ENCODE measurements at places on chromosomes 3 and 15.

- DNase-seq = no peak
Observed at GRCh38 chr3:29416514-29416913, 135.6 kb downstream of the RBMS3 start.

DNA sequence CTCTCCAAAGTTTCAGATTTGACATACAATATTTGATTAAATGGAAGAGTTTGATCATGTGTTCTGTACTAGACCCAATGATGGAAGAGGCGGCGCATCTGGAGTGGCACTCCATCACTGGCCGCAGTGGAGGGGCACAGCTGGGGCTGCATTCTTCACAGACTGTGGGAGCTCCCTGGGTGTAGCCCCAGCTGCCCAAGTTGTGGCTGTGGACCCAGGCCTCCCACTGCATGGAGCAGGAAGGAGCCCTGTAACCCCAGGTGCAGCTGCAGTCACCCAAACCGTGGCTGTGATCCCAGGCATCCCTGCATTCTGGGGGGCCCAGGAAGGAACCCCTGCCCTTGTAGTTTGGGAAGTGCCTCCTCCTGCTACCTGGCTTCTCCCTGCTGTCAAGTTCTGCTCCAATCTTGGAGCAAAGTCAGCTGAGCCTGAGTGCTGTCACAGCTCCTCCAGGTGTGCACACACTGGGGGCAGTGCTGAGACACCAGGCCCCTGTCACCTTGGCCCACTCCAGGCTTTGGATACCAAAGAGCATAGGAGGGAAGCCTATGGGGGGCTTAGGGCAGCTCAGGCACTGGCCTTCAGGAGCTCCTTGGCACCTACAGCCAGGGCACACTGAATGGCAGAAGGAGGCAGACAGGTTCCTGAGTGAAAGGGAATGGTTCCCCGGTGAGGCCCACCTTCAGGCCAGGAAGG is 651.9 kb upstream of the BCHE start:
- DNase-seq = no peak

DNA sequence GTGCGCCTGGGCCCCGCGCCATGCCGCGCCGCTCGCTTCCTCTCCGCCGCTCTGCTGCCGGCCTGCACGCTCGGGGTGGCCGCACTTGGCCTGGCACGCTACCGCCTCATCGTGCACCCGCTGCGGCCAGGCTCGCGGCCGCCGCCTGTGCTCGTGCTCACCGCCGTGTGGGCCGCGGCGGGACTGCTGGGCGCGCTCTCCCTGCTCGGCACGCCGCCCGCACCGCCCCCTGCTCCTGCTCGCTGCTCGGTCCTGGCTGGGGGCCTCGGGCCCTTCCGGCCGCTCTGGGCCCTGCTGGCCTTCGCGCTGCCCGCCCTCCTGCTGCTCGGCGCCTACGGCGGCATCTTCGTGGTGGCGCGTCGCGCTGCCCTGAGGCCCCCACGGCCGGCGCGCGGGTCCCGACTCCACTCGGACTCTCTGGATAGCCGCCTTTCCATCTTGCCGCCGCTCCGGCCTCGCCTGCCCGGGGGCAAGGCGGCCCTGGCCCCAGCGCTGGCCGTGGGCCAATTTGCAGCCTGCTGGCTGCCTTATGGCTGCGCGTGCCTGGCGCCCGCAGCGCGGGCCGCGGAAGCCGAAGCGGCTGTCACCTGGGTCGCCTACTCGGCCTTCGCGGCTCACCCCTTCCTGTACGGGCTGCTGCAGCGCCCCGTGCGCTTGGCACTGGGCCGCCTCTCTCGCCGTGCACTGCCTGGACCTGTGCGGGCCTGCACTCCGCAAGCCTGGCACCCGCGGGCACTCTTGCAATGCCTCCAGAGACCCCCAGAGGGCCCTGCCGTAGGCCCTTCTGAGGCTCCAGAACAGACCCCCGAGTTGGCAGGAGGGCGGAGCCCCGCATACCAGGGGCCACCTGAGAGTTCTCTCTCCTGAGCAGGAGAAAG is 951 bp downstream of the GPR62 start:
- no peak for DNase-seq

- DNase-seq = no peak
Observed at GRCh38 chr3:142353571-142353970, 94.3 kb downstream of the XRN1 start.

DNA sequence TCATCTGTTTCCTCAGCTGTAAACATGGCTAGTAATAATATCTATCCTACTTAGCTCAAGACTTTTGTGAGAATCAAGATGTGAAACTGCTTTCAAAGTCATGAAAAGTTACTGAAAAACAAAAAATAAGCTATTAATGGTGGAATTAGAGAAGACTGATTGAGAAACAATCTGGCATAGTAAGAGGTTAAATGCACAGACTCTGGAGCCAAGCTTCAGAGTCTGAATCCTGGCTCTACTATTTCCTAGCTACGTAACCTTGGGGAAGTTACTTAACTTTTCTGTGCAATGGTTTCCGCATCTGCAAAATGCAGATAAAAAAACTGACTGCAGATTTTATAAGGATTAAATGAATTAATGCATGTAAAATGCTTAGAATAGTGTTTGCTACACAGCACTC is 28.8 kb downstream of the LRRFIP2 start:
- no peak for DNase-seq

GRCh38 chr3:162213956-162214355 is 717.3 kb downstream of the OTOL1 start:
- DNase-seq = no peak

DNA sequence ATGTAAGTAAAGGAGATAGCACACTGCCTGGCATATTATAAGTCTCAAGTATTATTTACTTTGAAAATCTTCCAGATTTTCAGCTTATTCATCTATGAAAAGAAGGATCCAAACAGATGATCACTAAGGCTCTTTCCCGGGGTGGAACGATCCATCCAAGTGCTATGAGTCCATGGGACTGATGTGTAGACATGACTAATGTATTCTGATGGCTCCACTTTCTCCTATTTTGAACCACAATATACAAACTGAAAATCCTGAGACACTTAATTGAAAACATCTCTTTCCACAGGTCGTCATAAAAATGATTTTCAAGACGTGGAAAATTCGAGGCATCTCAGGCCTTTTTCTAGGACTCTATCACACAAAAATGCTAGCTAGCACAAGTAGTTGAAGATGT is 33.4 kb upstream of the CHRM5 start:
- DNase-seq = no peak

DNA sequence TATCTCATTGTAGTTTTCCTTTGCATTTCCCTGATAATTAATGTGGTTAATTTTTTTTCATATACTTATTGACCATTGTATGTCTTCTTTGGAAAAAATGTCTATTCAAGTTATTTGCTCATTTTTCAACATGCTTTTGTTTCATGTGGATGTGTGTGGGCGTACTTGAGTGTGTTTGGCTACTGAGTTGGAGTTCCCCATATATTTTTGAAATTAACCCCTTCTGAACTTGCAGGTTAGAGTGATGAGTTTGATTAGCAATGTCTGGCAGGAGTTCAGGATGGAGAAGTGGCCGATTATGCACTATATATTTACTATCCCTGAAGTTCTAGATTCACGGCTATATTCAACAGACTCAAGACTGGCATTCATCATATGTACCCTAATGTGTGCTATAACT is 250.4 kb upstream of the TTC14 start:
- DNase-seq = no peak

GRCh38 chr3:141804778-141805639 is 41.8 kb downstream of the GRK7 start:
- no peak for DNase-seq

DNA sequence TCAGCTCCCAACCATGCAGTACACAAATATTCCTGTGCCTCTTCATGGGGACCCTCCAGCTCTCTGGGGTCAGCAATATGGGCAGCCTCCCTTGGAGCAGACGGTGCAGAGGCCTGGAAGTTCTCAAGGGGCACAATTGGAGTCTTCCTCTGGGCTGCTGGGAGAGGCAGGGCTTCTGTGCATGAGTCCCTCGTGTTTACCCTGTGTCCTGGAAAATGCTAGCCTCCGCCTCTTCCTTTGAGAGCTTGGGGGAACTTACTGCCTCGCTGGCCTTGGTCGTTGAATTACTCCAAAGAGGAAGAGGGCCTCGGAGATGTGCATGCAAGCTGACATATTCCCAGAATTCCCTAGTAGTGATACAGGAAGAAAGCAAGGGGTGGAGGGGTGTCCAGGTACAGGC is 284.4 kb upstream of the IGF1R start:
- no peak for DNase-seq

- no peak for DNase-seq
Observed at GRCh38 chr3:175255698-175256097, 396.6 kb downstream of the NAALADL2 start.

GRCh38 chr15:22944651-22945050 is 35.5 kb downstream of the CYFIP1 start:
- DNase-seq = no peak

DNA sequence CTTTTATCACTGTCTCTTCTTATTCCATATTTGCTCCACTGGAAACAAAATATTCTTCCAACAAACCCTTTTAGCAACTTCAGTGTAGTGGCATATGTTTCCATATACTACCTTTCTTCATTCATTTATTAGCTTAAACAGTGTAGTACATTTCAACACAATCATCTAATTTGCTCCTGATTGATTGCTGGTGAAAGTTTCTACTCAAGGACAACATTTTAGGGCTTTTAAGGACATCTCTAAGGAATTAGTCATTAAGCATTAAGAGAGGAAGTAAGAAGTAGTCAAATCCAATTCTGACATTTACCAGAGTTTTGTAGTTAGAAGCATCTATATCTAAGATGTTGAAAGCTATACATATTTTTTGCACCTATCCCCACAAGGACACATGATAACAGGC is 55.8 kb downstream of the RSRC1 start:
- no peak for DNase-seq

GRCh38 chr3:47658444-47658843 is 79.8 kb upstream of the CSPG5 start:
- no peak for DNase-seq

- DNase-seq = no peak
Observed at GRCh38 chr3:116443191-116443661, 2.1 kb downstream of the LSAMP start.

GRCh38 chr3:27252646-27253045 is 116.5 kb downstream of the NEK10 start:
- DNase-seq = no peak

- no peak for DNase-seq
Observed at GRCh38 chr15:49847423-49848281, 226.8 kb downstream of the DTWD1 start.

DNA sequence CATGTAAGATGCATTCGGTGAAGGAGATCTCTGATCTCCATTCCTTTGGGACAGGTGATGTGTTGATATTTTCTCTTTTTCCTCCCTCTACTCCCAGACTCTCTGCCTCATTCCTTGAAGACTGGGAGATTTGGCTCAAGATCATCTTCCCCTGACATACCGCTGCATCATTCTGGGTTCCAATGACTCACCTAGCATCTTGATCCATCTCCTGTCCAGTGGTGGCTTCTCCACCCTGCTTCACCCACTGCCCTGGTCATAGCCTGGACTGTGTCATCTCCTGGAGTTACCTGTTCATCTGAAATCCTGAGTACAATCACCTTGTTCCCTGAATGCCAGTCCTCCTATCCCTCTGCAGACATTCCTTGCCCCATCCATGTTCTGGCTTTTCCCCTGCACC is 57.4 kb upstream of the TRAK1 start:
- DNase-seq = no peak

Data from left renal cortex interstitium (tissue), 4 donors.